ENCODE measurements at places on chromosomes 11 and 22.

- no peak for DNase-seq
Observed at GRCh38 chr11:63490551-63491239, at the start of gene PLAAT5. Gene PLAAT5, minus strand, starts transcription at chr11:63491167. Its CDS starts 133 bp downstream, at chr11:63491034.

GRCh38 chr22:27231266-27231665 lies 570.3 kb downstream of the MN1 start:
- no peak for DNase-seq

DNA sequence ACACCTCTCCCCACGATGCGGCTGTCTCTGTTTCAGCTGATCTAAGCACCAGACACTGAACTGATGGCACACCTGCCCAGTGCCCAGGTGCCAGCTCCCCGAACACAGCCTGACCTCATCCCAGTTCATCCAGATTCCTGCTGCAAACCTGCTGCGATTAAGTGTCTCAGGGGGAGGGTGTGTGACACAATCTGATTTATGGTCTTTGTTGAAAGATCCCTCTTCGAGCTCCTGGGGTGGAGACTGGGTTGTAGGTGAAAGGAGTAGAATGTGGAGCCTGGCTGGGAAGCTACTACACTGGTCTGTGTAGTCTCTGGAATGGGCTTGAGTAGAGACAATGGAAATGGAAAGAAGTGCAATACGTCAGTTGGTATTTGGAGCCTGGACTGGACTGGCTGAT lies 390.3 kb downstream of the SHANK2 start:
- DNase-seq = no peak

GRCh38 chr11:95398437-95399112 lies 167.6 kb upstream of the SESN3 start:
- DNase-seq = no peak

GRCh38 chr11:119320776-119321524 lies 4.0 kb upstream of the MCAM start:
- peak; percentile 59 for DNase-seq

GRCh38 chr11:134277183-134278001 lies 1.2 kb downstream of the GLB1L3 start:
- DNase-seq = no peak

- DNase-seq = no peak
Observed at GRCh38 chr11:19696073-19696472, 16.6 kb upstream of the NAV2 start.

- DNase-seq = no peak
Observed at GRCh38 chr22:48279461-48279756, 1517.0 kb downstream of the TBC1D22A start.

GRCh38 chr11:2518111-2518982 lies 73.5 kb downstream of the KCNQ1 start:
- no peak for DNase-seq

- DNase-seq = no peak
Observed at GRCh38 chr11:40921246-40921645, 538.2 kb downstream of the LRRC4C start.

- peak; percentile 56 for DNase-seq
Observed at GRCh38 chr11:128575961-128576350, 11.4 kb downstream of the ETS1 start.

DNA sequence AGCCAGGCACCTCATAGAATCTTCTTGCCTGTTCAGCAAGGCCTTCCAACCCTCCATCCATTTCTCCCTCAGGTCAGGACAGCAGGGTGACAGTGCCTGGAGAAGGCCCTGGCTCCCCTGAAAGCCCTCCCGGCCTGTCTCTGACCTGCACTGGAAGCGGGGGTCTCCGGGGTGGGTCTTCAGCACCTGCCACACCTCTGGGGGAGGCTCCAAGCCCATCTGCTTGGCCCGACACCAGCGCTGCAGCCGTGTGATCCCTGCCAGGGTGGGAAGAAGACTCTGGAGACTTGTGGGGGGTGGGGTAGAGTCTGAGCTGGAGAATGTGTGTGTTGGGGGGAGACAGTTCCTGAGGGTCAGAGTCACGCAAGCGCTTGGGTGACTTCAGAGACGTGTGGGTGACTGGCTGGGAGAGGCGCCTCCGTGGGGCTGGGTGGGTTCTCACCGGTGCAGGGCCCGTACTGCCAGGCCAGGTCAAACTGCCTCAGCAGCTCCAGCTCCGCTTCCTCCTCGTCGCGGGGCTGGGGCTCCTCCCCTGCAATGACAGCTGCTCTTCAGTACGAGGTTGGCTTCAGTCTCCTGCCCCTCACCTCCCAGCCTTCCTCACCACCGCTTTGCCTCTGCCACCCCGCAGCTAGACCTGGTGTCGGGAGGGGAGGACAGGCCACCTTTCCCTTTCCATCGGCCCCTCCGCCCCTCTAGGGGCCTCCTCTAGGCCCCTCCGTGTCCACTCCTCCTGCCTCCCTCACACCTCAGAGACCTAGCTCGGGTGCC lies 615 bp downstream of the POLD4 start:
- DNase-seq = no peak
